ENCODE measurements at places on chromosomes 11 and 22. TPM values are rescaled to one million over a fixed set of nuclear protein-coding genes. Genes with fewer than 3 reads are reported as not detected.

MB gene
- total RNA-seq, result not detected

DNA sequence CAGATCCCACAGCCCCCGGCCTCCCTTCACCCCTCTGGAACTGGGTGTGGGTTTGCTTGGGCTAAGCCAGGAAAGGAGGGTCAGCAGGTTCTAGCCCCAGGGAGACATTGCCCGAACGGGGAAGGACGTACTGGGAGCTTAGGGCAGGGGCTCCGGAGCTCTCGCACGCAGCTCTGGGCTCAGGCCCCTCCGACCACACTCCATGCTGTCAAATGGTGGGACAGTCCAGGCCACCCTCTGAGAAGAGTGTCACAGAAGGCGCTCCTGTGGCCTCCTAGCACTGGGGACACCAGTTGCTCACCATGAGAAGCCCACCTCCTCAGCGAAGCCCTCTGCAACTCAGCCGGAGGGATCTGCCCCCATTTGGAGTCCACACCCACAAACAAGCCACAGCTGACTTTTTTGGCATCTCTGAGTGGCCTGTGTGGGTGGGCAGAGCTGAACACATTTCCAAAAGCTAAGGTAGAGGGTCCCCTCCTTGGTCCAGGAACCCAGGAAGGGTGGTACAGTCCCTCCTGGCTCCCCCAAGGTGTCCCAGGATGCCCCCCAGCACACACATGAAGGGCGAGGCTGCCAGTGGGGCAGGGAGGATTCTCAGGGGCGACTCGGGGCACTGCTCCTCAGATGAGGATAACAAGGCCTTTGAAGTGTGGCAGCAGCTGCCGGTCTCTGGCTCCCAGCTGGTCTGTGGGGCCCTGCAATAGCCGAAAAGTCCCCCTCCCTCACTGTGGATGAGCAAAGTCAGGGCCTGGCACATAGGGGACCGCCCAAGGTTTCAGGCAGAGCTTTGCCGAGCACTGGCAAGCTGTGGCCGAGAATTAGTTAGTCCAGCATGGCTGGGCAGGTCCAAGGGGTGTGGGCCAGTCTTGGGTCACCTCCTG is 13.0 kb upstream of the TEF start:
- H3K4me3 ChIP-seq, result no peak overlapping the region
- peaks cover 10% of the 10 kb centered on the region for H3K4me1 ChIP-seq
- H3K27ac ChIP-seq, result no peak overlapping the region
- peaks cover 8% of the 10 kb centered on the region for H3K27me3 ChIP-seq
- DNase-seq, result no peak

DNA sequence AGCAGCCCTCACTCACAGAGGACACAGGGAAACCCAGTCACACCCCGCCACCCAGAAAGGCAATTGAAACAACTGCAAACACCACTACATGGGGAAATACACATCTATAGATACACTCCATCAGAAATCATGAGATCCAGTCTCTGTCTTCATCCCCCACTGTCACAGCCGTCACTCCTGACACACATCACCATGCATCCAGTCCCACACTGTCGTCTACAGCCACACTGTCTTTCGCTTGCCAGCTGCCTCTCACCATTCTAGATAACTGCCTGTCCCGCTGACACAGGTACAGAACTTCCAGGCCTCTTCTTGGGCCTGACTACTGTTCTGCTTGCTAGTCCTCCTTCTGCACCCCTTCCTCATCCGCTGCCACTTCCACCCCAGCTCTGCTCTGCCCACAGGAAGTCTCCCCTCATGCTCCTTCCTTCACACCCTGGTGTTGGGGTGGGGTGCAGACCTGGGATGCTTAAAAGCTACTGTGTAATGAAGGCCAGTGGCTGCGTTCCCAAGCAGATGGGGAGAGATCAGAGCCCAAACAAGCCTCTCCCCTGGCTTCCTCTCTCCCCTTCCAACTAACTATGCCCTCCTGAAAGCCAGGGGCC is 42.6 kb downstream of the SLC22A12 start:
- DNase-seq, result no peak
- no peak overlapping the region for H3K4me3 ChIP-seq
- H3K4me1 ChIP-seq, result peaks cover 4% of the 10 kb centered on the region
- peaks cover 30% of the 10 kb centered on the region for H3K27me3 ChIP-seq
- no peak overlapping the region for H3K27ac ChIP-seq
- peaks cover 4% of the 10 kb centered on the region for H3K36me3 ChIP-seq

MPZL2 gene
- total RNA-seq, result not detected

DNA sequence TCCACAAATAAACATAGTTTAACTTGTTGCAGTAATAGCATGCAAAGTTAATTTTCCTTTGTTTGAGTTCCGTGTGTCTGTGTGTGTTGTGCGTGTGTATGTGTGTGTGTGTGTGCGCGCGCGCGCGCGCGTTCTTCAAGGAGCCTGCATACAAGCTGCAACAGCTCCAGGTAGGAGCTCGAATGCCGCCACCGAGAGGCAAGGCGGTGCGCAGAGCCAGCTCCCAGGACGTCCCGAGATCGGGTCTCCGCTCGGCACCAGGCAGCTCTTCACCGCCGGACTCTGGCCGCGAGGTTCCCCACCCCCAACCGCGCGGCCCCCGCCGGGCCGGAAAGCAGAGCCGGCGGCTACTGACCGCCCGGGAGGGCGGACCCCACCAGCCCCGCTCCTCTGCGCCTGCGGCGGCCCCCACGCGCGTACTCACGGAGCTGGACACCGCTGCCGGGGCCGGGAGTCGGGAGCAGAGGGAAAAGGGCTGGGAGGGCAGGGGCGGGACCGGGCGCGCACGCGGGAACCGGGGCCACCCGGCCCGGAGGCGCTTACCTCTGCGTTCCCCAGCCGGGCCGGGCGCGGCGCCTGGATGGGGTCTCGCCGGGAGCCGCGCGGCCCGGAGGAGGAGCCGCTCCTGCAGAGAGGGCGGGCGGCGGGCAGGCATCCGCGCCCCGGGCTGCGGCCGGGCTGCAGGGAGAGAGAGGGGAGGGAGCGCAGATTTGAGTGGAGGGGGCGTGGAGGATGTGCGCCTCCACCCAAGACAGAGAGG is 40.4 kb upstream of the AKIP1 start:
- H3K4me3 ChIP-seq, result peak overlapping the region; percentile 85
- H3K27me3 ChIP-seq, result no peaks in the 10 kb centered on the region
- peak overlapping the region; percentile 96 for H3K27ac ChIP-seq
- H3K36me3 ChIP-seq, result no peaks in the 10 kb centered on the region

- peaks cover 25% of the 10 kb centered on the region for H3K27me3 ChIP-seq
- H3K36me3 ChIP-seq, result no peaks in the 10 kb centered on the region
- H3K27ac ChIP-seq, result no peak overlapping the region
- no peak overlapping the region for H3K4me3 ChIP-seq
Observed at GRCh38 chr22:44406341-44407170, 91.5 kb downstream of the RTL6 start.

DNA sequence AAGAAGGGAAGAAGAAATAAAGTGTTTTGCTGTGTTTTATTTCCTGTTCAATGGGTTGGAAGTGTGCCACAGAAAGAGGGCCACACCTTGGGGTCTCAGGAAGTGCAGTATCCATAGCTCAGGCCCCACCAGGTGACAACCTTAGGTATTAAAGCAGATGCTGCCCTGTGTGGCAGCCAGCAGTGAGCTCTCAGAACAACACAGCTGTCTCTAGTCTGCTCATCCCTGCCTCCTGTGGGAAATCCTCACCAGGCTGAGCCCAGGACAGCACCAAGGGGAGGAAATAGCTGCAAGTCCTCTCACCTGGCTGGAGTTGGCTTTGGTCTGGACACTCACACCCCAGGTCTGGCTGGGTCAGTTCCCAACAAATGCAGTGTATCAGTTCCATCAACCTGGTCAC is 25.1 kb downstream of the ARL14EP start:
- no peaks in the 10 kb centered on the region for H3K4me1 ChIP-seq
- H3K36me3 ChIP-seq, result no peaks in the 10 kb centered on the region
- H3K27ac ChIP-seq, result no peak overlapping the region
- H3K4me3 ChIP-seq, result no peak overlapping the region
- H3K27me3 ChIP-seq, result peaks cover 24% of the 10 kb centered on the region
- no peak for DNase-seq

DNA sequence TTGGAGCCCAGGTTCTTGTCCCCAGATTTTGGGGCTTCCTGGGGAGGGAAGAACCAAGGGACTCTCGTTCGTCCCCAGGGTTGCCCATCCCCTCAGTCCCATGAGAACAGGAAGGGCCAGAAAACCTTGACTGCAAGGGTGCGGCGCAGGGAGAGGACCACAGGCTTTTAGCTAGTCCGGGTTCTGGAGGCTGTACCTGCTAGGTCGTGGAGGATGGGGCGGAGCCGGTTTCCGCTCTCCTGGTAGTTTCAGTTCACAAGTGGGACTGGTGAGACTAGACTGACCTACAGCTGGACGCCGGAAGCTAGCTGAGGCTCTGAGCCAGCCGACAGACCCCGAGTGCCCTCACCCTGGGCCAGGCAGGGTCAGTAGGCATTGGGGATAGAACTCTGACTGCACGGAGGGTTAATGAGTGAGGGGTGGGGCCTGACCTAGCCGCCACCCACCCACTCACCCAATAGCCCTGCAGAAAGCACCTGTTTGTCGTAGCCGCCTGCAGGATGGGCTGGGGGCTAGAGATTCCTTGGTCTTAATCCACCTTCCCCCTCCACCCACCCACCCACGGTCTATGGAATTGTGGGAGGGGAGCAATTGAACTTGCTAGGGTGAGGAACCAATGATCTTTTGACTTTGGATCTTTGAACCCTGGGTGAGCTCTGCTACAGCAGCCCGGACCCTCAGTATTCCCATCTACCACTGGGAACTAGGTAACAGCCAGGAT is 1.5 kb downstream of the MAFF start:
- H3K27ac ChIP-seq, result peak overlapping the region; percentile 95
- H3K36me3 ChIP-seq, result no peaks in the 10 kb centered on the region
- DNase-seq, result no peak
- peaks cover 44% of the 10 kb centered on the region for H3K4me1 ChIP-seq
- H3K27me3 ChIP-seq, result no peaks in the 10 kb centered on the region
